GM20000 (cell line): ENCODE measurements at places on chromosomes 6 and 20.

GRCh38 chr20:46347841-46348803 is 39.8 kb upstream of the CDH22 start:
- DNase-seq, result no peak

GRCh38 chr20:43938932-43939761 is 24.5 kb downstream of the TOX2 start:
- no peak for DNase-seq

DNA sequence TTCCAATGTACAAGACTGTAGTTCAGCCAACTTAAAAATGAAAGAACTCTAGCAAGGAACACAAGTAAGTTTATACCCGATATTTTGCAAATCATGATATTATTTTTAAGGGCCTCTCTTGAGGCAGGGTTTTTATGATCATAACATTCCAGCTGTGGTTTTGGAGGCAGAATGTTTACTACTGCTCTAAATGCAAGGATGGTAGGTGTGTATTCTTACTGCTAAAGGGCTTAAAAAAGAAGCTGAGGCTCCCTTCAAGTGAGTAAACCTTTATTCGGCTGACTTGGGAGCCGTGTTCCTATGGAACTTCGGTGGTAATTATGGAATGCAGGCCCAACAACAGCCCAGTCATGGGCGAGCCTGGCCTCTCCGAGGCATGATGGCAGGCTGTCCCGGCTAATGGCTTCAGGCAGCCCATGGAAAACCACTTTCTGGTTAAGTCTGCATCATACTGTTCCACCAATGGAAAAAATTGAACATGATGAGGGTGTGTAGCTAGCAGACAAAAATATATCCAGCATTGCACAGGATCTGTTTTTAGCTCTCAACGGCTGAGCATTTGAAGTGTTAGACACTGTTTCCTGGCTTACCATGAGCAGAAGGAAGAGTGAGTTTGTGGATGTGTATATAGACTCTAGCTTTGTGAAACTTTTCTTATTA is 111.5 kb downstream of the TIAM2 start:
- no peak for DNase-seq

- DNase-seq, result no peak
Measured at GRCh38 chr6:41675176-41675775, 37.0 kb downstream of the MDFI start.

GRCh38 chr6:41850861-41851260 is 44.3 kb downstream of the USP49 start:
- no peak for DNase-seq

DNA sequence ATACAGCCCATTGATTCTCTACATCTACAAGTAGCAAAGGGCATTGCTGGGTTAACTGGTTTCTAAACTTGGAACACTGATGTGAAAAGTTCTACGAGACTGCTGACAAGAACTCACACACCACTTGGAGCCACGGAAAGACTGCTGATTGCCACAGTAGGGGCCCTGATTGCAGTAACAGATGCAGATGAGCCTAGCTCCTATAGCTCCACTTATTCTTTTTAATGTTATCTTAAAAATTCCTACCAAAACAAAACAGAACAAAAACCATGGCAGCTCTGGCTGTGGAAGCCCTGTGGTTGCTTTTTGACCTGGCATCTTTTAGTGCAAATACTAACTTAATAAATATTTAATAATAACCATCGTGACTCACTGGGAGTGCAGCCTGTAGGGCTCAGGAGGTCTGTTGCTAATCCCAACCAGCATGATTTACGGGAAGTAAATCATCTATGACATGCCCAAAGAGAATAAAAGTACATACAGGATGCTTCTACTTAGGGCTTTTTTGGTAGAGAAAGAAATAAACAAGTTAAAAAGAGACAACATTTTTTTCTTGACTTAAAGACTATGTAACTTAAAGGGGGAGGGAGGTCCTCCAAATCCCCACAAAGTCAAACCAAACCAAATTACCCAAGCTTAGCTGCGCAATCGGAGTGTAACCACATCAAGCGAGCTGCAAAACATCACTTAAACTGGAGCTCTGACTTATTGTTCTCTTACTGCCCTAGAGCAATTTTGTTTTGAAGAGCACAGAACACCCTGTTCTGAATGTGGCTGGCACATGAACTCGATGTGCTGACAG is 87.2 kb downstream of the FKBP5 start:
- no peak for DNase-seq

- no peak for DNase-seq
Measured at GRCh38 chr20:25246182-25246999, 1.5 kb upstream of the PYGB start.
